CD4-positive, alpha-beta T cell treated with Interleukin-4 for 4 hours (primary cell): ENCODE measurements at places on chromosomes 12 and 14.

DNA sequence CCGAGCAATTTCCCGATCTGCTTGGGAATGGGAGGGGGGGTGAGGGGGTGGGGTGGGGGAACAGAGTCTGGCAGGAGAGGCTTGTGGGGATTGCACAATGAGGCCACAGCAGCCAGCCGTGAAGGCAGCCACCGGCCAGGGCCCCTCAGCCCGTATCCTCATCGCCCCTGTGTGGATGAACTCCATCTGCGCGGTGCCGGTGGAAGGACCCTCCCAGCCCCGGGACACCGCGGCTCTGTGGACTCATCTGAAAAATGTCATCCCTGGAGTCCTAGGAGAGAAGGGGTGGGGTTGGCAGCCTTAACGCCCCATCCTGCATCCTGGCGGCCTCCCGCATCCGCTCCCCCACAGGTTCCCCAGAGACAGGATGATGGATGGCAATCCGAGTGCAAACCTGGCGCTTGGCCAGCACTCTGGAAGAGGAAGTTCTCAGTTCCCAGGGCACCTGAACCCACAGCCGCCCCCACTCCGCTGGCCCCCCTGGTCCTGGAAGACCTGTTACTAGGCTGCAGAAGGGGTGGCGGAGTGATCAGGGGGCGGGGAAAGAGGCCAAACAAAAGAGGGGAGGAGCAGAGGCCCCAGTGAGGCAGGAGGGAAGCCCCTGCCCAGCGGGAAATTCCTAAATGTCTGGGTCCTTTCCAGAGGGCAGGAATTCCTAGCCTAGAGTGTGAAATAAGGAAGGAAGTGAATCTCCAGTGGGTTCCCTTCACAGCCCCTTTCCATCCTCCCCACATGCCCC lies 1.2 kb upstream of the TNFAIP2 start:
- no peak for DNase-seq

DNA sequence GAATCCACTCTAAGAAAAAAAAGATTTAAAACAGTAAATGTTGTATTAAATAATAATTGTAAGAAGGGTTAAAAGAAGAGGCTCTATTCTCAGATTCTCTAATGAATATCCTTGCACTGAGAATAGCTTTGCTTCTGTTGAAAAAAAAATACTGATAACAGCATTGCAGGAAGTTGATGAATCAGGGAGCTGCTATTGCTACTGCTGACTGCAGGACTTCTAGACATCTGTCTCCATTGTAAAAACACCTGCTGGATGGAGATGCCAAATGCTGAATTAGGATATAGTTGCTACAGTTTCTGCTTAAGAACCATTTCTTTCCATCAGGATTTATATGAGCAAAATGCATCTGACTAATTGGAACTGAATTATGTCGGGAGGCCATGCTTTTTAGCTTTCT lies 50.3 kb upstream of the ANP32D start:
- no peak for DNase-seq

DNA sequence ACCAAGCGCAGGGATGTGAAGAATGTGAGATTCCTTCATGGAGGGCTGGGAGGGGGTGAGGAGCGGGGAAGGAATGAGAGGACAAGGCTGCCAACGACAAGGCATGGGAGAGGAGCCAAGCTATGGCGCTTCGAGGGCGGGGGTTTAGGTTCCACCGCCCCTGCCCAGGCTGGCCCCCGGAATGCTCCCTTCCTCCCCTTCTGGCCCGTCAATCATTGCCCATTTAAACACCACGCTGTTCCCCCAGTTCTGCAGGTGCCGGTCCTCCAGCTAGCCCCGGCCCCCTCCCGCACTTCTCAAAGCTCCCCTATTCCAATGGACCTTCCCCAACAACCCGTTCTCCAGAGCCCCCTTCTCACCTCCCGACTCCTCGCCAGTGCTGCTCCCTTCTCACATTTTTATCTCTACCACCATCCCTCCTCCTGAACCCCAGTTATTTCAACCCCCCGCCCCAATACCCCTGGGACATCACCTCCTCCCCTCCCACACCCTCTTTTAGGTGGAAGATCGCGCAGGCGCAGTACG lies 428 bp downstream of the RNF41 start:
- no peak for DNase-seq

GRCh38 chr12:130947028-130947613 lies 6.6 kb upstream of the ADGRD1 start:
- DNase-seq: no peak

DNA sequence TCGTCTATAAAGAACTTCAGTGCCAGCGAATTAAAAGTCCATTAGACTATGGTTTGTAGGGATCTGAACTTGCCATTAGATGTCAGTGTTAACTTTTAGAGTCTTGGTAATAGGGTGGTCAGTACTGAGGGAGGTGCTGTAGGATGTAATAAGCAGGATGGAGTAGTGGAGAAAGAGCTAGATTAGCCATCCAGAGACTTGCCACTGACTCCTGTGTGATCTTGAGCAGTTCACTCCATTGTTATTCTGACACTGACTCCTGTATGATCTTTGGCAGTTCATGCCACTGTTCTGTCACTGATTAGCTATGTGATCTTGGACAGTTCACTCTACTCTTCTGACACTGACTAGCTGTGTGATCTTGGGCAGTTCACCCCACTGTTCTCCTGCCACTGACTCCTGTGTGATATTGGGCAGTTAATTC lies 133.6 kb downstream of the TTLL5 start:
- no peak for DNase-seq

DNA sequence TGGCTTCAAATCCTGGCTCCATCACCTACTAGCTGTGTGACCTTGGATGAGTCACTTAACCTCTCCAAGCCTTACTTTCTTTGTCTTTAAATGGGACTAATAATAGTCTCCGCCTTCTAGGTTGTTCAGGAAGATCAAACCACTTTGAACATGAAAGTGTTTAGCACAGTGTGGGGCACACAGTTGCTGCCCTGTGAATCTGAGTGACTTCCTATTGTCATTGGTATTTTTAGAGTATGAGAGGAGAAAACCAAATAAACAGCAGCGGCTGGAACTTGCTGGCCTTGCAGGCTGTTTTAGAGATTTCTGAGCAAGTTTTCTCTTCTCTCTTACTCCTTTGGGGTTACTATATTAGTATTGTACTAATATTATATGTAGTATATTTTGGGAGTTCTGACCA lies 120.7 kb upstream of the MYL2 start:
- DNase-seq: no peak

- peak; percentile 72 for DNase-seq
Observed at GRCh38 chr14:70907996-70908934, 1.0 kb downstream of the PCNX1 start.

GRCh38 chr14:105526776-105527380 lies 495 bp downstream of the TMEM121 start:
- DNase-seq: no peak

DNA sequence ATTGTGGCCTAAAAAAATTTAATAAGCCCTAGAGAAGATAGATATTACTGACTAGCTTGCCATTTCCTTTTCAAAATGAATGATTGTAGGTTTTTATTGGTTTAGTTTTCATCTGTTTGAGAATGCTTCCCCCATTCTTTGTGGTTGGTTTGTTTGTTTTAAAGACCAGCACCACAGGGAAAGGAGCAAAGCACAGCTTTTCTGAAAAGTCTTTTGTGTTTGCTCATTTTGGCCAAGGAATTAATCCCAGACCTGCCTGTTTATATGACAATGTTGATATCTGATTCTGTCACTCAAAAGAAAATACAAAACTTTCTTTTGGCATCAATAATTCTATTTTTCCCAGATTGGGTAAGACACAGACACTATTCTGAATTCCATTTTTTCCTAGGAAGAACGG lies 312.5 kb upstream of the FLRT2 start:
- DNase-seq: no peak

DNA sequence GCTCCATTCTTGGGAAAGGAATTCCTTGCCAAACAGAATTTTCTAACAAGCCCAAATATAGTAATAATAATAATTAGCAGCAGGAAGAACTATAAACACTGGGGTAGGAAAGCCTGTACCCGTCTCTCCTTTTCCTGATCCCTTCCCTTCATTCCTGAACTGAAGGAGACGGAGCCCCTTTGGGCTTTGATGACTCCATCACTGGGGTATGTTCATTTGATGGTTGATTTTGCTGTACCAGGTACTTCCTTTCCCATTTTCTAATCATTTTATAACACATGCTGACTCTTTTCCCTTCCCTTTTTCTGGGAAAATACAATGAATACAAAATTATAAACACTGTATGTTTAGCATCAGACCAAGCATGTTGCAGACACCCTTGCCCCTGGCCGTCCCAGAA lies 3.6 kb upstream of the RCOR1 start:
- no peak for DNase-seq

DNA sequence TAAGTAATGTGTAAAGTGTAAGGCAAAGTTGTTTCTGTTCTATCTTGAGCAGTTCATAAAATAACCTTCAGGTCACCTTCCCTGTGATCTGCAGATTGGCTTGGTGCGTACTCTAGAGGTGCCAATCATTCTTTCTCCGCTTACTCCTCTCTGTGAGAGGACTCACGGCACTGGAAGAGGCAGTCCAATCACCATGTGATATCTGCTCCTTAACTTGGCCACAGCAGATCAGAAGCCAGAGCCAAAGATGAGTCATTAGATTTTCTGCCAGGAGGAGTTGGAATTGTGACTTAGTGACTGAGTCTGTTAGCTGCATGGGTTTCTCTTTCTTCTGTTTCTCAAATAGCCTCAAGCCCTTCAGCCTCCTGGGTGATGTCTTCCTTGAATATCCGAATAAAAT lies 165.5 kb downstream of the SLC41A2 start:
- no peak for DNase-seq
